ENCODE measurements at places on chromosomes 7 and 10.

GRCh38 chr7:31267486-31267885 is 73.0 kb downstream of the NEUROD6 start:
- no peak for DNase-seq

DNA sequence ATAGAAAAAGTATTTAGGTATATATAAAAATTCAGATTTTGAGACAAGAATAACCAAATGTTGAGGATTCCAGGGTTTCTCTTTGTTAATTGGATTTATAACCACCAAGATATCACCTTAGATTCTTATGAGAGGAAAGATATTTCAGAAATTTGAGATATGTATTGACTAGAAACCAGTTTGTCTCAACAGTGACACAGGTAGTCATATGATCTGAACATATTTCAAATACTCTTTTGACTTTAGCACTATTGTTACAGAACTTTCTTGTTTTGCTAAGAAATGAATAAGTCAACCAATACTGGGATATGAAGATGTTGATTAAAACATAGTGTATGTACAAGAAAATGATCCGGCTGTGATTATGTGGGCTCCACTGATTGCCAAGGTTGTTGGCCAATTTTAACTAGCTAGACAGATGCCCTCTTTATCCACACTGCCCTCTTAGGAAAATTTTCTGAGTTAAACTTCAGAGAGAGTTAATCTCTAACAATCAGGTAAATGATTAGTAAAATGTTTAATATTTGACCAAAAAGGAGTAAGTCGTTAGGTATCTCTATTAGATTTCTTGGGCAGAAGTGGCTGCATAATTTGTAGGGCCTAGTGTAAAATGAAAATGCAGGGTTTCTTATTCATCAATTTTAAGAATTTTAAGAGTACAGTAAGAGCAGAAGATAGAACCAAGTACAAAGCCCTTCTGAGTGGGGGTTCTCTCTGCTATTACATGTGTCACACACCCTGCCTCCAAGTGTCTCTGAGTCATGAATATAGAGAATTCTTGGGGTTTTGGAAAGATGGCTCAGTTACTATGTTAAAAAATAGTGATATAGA is 376.0 kb downstream of the TFEC start:
- peak; percentile 88 for DNase-seq

DNA sequence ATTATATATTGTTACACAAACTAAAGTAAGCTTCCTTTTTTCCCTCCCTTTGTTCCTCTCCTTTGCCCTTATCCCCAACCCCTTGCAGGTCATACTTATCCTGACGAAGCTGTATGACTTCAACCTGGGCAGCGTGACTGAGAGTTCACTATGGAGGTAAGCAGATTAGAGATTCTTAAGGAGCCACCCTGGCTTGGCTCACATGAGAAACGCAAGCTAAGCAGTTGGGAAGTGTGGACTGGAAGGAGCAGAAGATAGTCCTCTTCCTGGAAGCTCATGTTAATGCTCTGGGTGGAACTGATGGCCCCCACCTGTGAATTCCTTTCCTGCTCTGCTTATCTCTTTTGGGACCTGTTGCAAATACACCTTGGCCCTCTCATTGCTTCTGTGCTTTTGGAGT is 201.6 kb downstream of the SORCS3 start:
- DNase-seq, result no peak

DNA sequence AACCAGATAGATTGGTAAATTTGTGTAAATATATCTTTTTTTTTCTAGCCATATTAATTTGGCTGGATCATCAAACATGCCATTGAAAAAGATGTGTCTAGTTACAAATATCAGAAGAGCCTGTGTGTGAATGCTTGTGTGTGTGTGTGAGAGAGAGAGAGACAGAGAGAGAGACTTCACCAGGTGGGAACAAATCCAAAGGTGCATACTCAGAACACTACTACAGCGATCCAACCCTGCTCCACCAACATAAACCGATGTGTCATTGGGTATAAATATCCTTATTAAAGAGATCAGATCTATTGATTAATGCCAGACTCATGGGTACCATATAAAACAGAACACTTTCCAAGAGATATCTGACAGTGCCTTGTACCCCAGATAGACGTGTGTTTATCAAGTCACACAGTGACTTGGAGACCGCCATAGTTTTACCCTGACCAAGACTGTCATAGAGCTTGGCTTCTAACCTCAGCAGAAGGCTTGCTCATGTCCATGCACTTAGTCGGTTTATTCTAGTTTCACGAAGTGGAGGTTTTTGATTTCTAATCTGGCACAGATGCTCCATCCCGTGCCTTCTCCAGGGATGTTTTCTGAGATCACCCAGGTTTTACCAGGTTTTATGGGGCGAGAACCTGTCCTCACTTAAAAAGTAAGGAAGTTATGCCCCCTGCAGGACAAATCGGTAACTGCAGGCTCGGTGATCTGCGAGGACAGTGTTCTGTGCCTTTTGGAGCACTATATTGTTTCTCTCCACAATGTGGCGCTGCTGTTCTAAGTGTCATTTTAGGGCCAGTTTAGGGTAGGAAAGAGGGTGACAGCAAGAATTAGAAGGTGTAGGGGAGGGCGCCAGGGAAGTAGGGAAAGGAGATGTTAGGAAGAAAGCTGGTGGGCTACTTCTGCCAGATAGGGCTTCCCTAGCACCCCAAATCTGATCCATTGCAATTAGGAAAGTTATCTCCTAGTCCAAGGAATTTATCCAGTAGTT is 29.3 kb upstream of the WNT8B start:
- peak; percentile 96 for DNase-seq

- peak; percentile 96 for DNase-seq
Observed at GRCh38 chr10:14405076-14406065, 74.6 kb upstream of the FRMD4A start.

GRCh38 chr7:96739167-96739566 is 29.5 kb upstream of the SEM1 start:
- DNase-seq, result no peak

DNA sequence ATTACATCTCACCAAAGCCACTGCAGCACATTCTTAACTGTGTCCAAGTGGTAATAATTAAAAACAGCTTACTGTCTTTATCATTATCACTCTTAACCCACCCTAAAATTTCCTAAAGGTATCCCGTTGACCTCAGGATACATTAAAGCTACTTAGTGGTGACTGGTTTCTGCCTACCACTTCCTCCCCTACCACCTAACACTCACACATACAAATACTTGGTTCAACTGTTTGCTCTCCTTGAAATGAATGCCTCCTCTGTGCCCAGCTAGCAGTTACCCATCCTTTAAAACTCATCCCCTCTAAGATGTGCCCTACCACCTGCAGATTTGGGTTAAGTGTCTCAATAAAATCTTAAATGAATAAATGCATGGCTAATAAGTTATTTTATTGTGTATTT is 7.1 kb downstream of the PCGF5 start:
- DNase-seq, result no peak

DNA sequence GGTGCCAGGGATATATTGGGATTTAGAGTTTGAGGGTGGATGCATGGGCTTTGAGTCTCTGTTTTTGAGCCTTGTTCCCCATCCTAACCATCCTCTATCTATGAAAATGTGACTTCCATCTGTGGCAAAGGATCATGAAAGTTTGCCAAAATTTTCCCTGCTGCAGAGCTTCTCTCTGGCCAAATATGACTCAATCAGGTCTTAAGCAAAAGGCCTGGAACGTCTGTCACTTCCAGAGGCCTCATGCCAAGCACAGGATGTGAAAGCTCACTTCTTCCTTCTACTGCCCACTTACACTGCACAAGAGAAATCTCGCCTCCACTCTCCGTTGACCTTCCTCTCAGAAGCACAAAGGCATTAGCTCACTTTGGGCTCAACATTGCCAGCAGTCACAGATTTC is 696.9 kb upstream of the NRP1 start:
- DNase-seq, result no peak

GRCh38 chr10:24385776-24386175 is 176.8 kb downstream of the KIAA1217 start:
- DNase-seq, result no peak

- peak; percentile 70 for DNase-seq
Observed at GRCh38 chr7:123797673-123798531, 47.1 kb upstream of the HYAL4 start.

DNA sequence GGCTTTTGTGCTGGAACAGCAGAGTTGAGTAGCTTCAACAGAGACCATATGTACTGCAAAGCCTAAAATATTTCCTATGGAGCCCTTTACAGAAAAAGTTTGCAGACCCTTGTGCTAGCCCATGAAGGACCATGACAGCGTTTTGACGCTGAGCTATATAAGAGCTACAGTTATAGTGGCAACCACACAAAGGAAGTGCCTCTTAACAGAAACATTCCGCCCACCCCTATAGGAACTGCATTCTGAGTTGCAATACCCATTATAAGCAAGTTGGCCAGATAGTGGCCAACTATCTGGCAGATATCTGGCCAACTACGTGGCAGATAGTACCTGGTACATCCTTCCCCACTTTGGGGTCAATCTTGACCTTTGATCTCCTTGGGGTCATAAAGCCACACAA is 47.5 kb upstream of the DMBT1 start:
- DNase-seq, result no peak

DNA sequence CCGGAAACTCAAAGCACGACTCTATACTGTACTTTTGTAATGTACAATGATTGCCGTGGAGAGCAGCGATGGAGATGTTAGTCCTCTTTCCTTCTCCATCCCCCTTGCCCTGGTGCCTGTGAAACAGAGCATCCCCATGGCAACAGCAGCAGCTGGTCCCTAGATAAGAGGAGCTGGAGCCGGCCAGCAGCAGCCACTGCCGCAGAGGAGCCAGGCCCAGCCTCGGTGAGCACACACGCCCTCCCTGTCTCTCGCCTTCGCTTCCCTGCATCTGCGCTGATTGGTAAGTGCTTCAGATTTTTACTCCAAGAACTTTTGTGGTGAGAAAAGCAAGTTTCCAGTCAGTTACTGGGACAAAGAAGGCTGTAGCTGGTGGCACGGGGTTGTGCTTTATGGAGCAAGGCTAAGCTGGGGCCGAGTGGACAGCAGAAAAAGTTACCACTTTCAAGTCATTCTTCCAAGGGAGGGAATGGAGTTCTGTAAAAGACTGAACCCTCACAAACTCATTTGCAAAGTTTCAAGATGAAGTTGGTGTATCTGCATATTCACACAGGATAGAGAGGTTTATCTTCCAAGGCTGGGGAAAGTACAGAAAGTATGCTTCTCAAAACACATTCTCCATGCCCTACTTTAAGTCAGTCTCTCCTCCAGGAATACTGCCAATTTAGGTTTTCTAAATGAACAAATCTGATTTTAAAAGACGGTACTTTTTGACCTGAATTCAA is at the start of gene PPP1R17:
PPP1R17 (plus strand) TSS at position 192 of the 725 bp plus-strand sequence. CDS start 5,227 bp downstream, outside the sequence.
- no peak for DNase-seq

GRCh38 chr7:47622946-47623640 is 41.2 kb upstream of the TNS3 start:
- no peak for DNase-seq

DNA sequence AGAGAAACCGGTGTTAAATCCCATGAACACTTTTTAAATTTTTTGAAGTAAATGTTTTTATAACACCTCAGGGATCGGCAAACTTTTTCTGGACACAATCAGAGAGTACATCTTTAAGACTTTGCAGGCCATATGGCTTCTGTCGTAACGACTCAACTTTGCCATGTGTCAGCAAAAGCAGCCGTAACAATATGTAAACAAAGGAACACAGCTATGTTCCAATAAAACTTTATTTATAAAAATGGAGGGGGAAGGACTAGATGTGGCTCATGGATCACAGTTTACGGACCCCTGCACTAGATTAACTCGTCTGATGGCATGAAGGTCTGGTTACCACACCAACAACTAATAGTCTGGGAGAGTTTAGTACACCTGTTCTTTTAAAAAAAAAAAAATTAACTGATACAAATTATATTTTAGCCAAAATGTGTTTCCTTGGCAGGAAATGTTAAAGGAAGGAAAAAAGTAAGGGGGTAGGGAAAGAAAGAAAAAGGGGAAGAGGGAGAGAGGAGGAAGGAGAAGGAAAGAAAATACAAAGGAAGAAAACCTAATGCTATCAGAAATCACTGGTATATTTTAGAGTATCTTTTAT is 50.2 kb downstream of the ABI1 start:
- DNase-seq, result no peak

GRCh38 chr7:211033-211714 is 18.8 kb downstream of the FAM20C start:
- DNase-seq, result no peak

DNA sequence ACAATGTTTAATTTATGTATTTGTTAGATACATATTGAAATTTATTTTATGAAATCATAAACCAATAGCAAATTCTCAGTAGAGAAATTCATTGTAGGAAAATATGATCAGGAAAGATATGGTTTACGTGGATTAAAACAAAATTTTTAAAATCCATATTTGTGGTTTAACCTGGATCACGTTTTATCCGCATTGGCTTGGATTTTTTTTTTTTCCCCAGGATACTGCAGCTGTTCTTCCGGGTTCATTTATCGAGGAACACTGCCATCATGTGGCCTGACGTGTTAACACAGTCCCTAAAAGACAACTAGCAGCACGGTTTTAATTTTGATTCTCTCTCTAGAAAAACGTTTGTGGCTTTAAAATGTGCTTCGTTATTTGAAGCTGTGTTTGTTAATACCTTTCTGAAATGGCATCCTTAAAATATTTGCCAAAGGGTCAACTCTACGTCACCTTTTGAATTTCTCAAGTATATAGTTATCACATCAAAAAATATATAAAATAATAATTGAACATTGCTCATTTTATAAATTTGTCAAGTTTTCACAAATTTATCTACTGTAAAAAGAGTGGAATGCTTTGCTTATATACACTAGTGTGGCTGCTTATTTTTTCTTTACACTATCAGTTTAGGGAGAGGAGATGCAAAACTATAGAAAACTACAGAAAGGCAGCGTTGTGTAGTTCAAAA is 8.7 kb upstream of the ASB4 start:
- peak; percentile 87 for DNase-seq

- DNase-seq, result no peak
Observed at GRCh38 chr7:68964060-68964459, 634.2 kb upstream of the AUTS2 start.

DNA sequence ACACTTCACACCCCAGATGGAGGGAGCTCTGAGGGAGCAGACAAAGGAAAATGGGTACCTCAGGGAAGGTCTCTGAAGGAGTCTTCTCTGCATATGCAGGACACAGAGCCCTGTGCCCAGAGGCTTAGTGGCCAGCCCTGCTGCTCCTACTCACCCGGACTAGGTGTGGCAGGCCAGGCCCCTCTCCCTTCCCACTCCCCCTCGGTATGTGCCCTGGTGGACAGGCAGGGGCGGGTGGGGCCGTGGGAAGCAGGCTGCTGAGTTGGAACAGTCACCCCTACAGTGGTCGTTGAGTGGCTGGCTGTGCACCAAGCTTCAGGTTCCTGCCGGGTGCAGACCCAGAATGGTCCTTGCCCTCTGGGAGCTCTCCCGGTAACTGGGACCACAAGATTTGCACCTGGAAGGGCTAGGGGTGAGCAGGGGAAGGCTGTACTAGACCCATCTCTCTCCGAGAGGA is 68.6 kb downstream of the ZMIZ1 start:
- DNase-seq, result no peak

- DNase-seq, result peak; percentile 71
Observed at GRCh38 chr7:42167206-42167605, 69.8 kb downstream of the GLI3 start.

DNA sequence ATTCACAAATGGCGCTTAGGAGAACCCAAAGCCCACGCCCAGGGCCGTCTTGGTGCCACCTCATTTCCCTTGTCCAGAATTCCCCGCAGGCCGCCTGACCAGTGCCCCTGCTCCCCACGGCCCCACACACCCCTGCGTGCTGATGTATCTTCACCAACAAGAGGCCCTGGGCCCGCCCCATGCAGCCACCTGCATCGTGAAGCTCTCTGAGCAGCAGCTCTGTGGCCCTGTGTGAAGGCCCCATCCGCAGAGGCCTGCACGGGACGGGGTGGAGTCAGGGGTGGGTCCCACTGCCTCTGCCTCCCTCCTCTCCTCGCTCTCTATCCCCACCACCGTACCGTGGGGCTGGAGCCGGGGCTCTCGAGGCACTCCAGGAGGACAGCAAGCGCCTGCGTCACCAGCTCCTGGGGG is 14.7 kb downstream of the BRAT1 start:
- no peak for DNase-seq

Data from ACHN (cell line).